ENCODE measurements at places on chromosomes 12 and 14. TPM values are rescaled to one million over a fixed set of nuclear protein-coding genes. Genes with fewer than 3 reads are reported as not detected.

NOC4L gene
- 12.1 TPM for total RNA-seq

IL22 gene
- not detected for total RNA-seq

FAM186B gene
- total RNA-seq: 0.19 TPM

MYBPC1 gene
- not detected for total RNA-seq

RPGRIP1 gene
- not detected for total RNA-seq

DNA sequence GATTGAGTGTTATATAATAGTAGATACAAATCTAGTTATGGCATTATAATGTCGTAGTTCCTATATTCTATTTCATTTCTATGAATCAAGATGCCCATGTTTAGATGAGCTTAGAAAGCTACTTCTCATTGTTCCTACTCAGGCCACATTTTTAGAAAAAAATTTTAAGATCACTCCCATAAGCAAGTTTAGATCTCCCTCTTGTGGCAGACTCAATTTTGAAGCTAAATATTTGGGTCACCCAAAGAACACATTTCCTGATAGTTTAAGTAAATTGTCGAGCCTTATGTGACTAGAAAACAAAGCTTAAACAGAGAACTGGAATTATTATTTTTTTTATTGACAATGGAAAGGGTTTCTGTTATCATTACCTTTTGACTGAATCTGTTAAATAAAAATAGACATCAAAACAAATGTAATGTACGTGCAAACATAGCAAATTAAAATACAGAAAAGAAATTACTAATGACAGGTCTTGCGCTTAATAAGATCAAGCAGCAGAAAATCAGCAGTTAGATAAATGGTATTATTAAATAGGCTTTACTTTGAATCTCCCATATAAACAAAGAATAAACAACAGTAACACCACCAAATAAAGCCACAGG, 180.2 kb downstream of the ACSS3 start:
- H3K27ac ChIP-seq: no peak overlapping the region
- no peaks in the 10 kb centered on the region for H3K27me3 ChIP-seq
- H3K4me1 ChIP-seq: no peaks in the 10 kb centered on the region

DNA sequence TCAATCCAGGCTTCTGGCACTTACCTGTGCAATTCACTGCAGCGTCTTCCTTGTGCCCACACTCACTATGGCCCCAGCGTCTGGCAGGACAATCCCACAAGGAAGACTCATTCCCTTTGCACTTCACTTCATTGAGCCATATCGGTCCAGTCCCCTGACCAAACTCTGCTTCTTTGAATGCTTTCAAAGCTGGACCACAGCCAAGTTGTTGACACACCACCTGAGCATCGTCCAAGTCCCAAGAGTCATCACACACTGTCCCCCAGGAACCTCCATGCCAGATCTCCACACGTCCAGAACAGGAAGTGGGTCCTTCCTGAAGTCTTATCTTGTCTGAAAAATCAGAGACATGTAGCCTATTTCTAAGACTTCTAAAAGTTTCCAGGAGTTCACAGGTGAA, 20.2 kb downstream of the CD163 start:
- H3K36me3 ChIP-seq: no peaks in the 10 kb centered on the region
- no peaks in the 10 kb centered on the region for H3K27me3 ChIP-seq
- no peak overlapping the region for H3K4me3 ChIP-seq
- H3K27ac ChIP-seq: no peak overlapping the region
- DNase-seq: no peak
- H3K4me1 ChIP-seq: no peaks in the 10 kb centered on the region

DNA sequence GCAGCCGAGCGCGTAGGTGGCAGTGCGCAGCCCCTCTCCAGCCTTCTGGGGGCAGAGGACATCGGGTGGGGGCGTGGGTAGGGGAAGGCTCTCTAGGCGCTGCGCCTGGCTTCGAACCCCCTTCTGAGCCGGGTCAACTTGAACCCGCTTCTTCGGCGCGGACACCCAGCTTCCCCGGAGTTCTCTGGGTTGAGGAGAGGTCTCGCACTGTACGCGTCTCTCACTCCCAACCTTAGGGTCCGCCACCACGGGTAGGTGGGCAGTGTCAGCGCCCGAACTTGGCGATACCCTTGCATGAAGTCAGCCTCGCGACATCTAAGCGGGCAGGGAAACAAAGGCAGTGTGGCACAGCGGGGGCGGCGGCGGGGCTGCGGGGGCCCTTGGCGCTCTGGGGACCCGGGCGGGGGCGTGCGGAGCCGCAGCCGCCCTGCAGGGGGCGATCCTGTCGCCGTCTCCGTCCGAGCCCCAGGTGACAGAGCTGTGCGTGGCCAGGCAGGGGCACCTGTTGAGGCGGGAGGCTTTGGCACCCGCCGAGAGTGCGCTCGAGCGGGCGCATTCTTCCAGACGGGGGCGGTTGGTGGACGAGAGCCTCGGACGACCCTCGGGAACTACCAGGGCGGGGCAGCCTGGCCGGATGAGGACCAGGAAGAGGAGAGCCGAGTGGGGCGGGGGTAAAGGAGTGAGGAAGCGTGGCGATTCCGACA, 1.1 kb downstream of the GALNT16 start:
- H3K27me3 ChIP-seq: peaks cover 4% of the 10 kb centered on the region
- H3K27ac ChIP-seq: no peak overlapping the region
- H3K36me3 ChIP-seq: no peaks in the 10 kb centered on the region
- peaks cover 26% of the 10 kb centered on the region for H3K4me1 ChIP-seq
- no peak for DNase-seq

Measured in esophagus squamous epithelium (tissue), 5 donors.